Naive B cell (primary cell): ENCODE measurements at places on chromosomes 4 and X.

DNA sequence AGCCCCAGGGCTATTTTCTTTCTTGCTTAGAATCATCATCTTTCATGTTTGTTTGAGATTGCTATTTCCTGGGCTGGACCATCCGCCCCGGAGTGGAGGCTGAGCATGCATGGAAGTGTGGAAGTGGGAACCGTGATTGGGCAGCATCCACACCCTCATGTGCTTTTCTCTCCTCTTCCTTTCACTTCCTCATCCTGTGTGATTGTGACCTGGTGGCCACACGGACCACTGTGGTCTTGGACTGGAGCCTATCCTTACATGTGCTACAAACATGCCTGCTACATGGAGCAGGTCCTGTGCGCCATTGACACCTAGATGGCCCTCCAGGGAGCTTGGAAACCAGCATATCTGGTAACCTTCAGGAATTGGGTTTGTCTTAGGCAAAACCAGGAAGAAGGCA lies 175.9 kb upstream of the LCORL start:
- H3K4me3 ChIP-seq: no peak overlapping the region
- H3K27me3 ChIP-seq: peaks cover 13% of the 10 kb centered on the region
- H3K36me3 ChIP-seq: no peaks in the 10 kb centered on the region
- no peaks in the 10 kb centered on the region for H3K4me1 ChIP-seq
- H3K27ac ChIP-seq: no peak overlapping the region
- DNase-seq: no peak

- no peak overlapping the region for H3K4me3 ChIP-seq
- H3K27me3 ChIP-seq: no peaks in the 10 kb centered on the region
- H3K27ac ChIP-seq: no peak overlapping the region
Observed at GRCh38 chr4:142156256-142156655, 519.9 kb downstream of the IL15 start.

- peaks cover 84% of the 10 kb centered on the region for H3K4me1 ChIP-seq
- no peaks in the 10 kb centered on the region for H3K36me3 ChIP-seq
- H3K27ac ChIP-seq: no peak overlapping the region
- DNase-seq: no peak
- H3K27me3 ChIP-seq: no peaks in the 10 kb centered on the region
Observed at GRCh38 chrX:78314561-78314960, 12.8 kb downstream of the CYSLTR1 start.

GRCh38 chr4:117164338-117164737 lies 79.0 kb upstream of the TRAM1L1 start:
- no peak overlapping the region for H3K4me3 ChIP-seq
- H3K4me1 ChIP-seq: no peaks in the 10 kb centered on the region
- H3K36me3 ChIP-seq: no peaks in the 10 kb centered on the region

- H3K4me3 ChIP-seq: no peak overlapping the region
- DNase-seq: no peak
- no peaks in the 10 kb centered on the region for H3K27me3 ChIP-seq
- no peaks in the 10 kb centered on the region for H3K36me3 ChIP-seq
- H3K4me1 ChIP-seq: no peaks in the 10 kb centered on the region
Observed at GRCh38 chr4:162682651-162683050, 484.0 kb downstream of the NAF1 start.

GRCh38 chrX:12617241-12617640 lies 174.0 kb upstream of the PRPS2 start:
- H3K36me3 ChIP-seq: no peaks in the 10 kb centered on the region
- H3K4me3 ChIP-seq: no peak overlapping the region
- no peaks in the 10 kb centered on the region for H3K4me1 ChIP-seq
- DNase-seq: no peak
